ENCODE measurements at places on chromosomes 7 and 10.

DNA sequence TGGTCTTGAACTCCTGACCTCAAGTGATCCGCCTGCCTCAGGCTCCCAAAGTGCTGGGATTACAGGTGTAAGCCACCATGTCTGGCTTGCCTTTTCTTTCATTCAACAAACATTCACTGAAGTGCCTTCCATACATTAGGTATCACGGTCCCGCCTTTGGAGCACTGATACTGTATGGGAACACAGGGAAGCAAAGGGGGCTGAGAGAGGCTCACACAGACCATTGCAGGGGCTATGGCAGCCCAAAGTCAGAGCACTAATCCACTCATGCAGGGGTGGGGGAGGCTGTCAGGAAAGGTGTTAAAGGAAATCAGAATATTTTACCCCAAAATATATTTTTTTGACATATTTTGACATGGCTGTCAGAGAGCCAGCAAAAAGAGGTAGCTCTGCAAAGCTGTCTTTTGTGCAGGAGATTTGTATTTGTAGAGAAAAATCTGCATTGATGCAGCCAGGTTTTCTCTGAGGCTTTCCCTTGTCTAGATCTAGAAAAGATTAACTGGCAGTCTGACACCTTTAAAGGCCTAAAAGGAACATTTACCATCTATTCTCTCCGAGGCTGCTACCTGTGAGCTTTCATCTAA, 42.0 kb upstream of the PDLIM1 start:
- DNase-seq, result no peak

DNA sequence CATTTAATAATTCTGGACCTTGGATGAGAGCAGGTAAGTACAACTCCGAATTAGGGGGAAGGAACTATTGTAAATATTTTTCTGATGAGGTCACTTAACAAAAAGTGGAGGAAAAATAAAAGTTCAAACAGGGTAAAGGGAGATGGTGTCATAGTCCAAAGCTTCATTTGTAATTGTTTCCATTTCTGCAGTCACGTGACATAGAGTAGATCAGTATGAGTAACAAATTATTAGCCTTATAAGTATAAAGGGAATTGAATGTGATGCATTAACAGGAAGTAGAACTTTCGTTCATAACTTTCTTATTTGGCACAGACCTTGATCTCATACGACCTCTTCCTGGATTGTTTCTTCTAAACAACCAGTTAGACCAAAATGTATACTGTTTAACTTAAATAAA, 347.2 kb upstream of the TPK1 start:
- no peak for DNase-seq

DNA sequence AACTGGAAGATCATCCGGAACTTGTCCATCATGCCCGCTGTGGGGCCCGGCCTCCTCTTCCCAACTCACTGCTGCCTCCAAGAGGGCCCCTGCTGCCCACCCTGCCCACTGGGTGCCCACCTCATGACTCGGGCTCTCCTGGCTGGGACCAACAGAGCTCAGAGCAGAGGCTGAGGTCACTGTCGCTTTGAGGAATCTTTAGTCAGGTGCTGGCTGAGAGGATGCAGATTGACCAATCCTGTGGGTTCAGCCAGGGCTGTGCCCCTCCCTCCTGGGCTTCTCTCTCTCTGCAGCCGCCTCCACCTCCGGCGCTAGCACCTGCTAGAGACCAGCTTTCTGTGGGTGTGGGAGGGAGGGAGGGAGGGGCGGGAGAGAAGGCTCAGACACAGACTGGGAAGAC, at the start of gene CALHM1:
CALHM1 (minus strand) TSS at position 181 of the 400 bp plus-strand sequence; CDS start at position 32, 149 bp downstream.
- DNase-seq, result no peak

DNA sequence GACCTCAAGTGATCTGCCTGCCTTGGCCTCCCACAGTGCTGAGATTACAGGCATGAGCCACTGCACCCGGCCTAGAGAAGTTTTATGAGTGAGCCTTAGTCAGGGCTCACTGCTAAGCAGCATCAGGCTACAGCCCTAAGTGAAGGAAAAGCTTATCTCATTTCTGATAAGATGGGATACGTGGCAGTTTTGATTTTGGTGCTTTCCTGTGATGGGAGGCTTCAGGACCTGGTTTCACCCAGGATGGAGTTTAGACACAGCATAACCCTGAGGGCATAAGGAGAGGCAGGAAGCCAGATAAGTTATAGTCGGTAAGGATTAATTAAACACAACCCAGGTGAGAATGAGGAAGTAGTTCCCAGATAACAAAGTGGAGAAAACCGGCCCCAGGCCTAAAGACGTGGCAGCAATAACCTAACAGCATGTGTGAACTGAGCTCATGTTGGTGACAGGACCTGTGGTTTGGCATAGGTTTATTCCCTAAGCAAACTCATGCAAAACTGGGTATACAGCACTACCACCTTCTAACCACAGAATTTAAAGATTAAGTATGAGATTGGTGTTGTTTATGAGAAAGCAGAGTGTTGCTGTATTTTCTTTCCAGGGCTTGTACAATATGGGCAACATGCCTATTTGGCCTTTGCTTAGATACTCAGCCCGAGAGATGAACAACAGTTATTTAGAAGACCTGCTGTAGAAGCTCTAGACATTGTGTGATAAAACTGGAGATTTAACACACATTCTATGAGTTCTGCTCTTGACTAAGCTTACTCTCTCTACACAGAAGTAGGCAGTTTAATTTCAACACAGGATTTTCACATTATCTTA, 119.4 kb downstream of the COL28A1 start:
- DNase-seq, result no peak

- no peak for DNase-seq
Observed at GRCh38 chr7:1747004-1747801, 77.1 kb downstream of the ELFN1 start.

DNA sequence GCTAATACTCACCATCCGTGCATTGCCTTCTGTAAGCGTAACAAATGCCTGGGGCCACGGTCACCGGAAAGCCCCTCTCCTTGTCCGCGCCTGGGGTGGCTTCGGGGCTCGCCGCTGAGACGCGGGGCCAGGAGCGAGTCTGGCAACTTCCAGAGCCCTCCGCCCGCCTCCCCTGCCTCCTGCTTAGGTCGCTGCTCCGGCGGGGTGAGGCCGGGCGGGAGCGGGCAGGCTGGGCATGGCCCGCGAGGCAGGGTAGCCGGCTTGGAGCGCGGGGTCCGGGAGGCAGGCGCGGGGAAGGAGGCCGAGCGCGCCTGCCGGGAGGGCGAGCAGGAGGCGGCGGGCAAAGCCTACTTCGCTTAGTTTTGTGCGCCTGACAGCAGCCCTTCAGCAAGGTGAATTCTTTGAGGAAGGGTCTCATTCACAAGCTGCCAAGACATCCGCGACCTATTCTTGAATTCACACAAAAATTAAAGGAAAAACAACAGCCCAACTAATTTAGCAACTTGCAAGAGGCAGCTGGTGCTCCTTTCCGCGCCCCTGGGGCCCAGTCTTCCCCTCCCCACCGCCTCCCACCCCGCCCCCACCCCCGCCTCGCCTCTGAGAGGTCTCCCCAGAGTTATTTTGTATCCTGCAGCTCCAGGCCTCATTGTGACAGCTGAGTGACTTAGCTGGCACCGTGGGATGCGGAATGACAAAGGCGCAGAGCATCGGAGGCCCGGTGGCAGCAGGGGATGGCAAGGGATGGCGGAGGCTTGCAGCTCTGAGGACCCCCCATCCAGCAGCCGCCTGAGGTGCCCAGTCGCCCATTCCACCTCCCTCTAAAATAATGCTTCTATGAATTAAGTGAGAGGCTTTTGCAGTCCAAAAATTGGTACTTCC, 12.8 kb upstream of the KAT6B start:
- DNase-seq, result no peak

DNA sequence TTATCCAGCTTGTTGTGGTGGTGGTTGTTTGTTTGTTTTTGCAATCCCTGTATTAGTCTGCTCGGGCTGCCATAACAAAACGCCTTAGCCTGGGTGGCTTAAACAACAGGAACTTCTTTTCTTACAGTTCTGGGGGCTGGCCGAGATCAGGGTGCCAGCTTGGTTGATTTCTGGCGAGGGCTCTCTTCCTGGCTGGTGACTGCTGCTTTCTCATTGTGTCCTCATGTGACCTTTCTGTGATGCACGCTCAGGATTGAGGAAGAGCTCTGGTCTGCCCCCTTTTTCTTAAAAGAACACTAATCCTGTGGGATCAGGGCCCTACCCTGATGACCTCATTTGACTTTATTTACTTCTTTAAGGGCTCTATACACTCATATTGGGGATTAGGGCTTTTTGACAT, 107.1 kb upstream of the NRP1 start:
- DNase-seq, result no peak

- DNase-seq, result no peak
Observed at GRCh38 chr7:115683093-115683492, 347.5 kb downstream of the TFEC start.

DNA sequence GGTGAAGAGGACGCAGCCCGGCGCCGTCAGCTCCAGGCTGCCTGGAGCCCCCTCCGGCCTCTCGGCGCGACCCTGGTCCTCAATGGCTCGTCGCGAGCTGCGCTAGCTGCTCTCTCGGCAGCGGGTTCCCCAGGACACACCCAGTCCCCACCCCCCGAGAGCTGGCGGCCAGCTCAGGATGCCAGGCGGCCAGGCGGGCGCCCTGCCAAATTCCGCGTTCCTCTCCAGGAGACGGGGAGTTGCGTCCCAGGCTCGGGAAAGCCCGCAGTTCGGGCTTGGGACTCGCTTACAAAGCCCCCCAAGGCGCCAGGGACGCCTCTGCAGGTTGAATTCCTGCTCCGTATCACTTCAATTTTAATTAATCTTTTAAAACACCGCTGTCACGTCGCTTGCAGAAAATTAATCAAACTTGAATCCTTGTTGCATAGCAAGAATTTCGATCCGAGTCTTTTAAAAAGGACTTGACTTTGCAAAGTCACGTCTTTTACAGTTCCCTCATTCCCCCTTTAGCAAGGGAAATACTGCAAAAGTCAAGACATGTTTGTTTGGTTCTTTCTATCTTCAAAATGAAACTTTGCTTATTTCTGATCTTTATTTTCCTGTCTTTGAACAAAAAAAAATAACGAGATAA, 28.2 kb downstream of the SKIDA1 start:
- no peak for DNase-seq

- DNase-seq, result no peak
Observed at GRCh38 chr7:30752484-30752883, 549 bp downstream of the INMT start.

DNA sequence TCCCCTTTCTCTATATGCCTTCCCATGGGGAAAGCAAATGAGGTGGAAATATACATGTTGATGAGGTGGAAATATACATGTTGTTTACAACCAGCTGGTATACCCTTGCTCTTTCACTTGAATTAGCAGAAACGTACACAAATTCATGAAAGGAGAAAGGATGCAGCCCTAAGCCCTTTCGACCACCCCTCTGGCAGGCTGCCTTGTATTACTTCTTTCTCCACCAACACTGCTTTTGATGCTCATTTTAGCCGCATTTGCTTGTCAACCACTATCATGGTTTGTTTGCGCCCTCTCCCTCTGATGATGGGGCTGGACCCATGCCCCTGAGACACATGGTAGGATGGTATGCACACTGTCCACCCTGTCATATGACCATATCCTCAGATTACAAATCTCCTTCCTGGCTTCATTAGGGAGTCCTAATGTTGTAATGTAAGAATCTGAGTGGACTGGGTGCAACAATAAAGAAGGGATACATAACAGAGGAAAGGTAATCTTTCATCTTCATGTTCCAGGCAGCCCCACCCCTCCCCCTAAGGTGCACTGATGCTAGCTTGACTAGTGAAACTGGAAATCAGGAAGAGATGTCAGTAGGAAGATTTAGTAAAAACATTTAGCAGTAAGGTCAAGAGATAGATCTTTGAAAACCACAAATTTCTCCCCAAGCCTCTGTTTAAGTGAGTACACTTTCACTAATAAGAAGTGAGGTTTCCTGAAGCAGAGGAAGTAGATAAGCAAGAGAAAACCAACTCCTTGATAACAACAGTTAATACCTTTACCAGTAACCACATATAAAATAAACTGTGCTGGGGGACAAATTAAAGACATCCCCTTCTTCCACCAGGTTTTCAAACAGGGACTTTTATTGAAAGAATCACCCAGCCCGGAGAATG, 536.8 kb upstream of the NRP1 start:
- no peak for DNase-seq

- DNase-seq, result no peak
Observed at GRCh38 chr10:90197766-90198165, 496.4 kb downstream of the KIF20B start.

DNA sequence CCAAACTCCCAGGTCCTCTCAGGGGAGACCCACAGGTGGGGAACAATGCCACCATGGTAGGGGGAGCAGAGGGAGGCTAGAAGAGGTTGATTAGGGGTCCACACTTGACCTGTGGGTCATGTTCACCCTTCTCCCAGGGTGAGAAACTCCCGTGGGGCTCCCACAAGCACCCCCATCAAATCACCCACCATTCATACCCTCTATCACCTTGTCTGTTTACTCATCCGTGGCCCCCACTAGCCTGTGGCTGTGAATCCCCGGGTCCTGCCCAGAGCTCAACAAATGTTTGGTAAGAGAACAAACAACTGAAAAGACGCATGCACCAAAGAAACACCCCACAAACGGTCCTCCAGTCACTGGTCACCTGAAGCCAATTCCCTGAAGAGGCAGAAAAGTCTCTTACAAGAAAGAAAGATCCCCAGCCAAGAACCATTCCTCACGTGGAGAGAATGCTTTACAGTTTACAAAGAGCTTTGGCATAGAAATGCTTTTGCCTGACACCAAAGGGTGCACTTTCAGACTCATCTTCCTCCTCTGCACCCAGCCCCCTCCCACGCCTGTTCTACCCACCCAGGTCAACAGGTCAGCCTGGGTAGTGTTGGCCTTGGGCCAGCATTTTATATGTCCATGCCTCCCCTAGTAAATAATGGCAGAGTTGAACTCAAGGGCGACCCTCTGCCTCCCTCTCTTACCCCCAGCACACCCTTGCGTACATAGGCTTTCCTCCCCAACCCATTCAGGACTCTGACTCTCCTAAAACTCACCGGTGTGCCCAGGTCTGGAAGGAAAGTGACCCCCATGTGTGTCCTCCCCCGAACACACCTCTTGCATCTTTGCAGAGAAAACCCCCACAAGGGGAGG, 1.9 kb downstream of the ZCCHC24 start:
- no peak for DNase-seq

DNA sequence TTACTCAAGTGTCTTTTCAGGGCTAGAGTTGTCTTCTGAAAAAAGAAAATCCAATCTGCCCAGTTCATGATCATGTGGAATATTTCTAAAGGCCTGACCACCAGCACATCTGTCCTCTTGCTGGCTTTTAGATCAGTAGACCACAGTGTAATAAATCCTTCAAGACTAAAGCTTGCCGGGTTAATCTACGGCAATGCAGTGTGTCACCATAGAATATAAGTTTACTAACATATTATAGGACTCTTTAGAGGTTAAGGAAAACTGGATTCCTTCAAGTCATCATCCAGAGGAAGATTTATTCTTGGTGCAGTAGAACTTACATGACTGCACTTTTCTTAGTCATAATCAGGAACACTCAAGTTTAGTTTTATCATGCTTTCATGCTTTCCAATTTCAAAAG, 349.5 kb downstream of the SEMA3D start:
- DNase-seq, result no peak

Data from activated CD8-positive, alpha-beta memory T cell treated with anti-CD3 and anti-CD28 coated beads for 1 hour (primary cell).